Spinal cord (tissue), 10 donors: ENCODE measurements at places on chromosomes 4 and X. TPM values are rescaled to one million over a fixed set of nuclear protein-coding genes. Genes with fewer than 3 reads are reported as not detected.

DNA sequence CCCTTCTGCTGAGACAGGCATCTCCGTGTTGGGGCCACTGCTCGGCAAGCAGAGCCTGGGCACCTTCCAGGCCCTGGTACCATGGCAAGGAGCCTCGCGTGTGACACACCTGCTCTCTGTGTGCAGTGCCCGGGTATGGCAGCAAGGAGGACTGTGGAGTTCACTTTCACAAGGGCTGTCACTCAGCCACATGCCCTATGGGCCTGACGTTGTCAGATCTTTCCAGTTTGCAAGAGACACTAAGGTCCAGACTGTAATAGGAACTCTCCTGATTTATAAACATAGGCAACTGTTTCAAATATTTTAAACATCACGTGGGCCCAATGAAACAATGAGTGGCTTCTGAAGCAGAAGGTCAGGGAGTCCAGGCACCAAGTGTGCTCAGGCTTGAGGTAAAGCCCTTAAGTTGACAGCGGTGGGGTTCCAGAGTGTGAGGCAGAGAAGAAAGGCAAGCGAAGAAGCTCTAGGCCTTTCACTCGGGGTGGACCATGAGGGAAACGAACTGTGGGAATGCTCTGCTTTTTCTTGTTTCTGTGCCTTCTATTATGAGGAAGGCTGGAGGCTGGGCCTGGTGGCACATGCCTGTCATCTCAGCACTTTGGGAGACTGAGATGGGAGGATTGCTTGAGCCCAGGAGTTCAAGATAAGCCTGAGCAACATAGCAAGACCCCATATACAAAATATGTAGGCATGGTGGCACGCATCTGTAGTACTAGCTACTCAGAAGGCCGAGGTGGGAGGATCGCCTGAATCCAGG lies 108.6 kb upstream of the TRIM2 start:
- DNase-seq = no peak

Gene CSAG2
- not detected for total RNA-seq

Gene NEUROG2
- total RNA-seq = 0.79 TPM

Gene NSDHL
- total RNA-seq = 18.0 TPM
